ENCODE measurements at places on chromosomes 13 and 19.

- DNase-seq: peak; percentile 96
- no peaks in the 10 kb centered on the region for H3K27me3 ChIP-seq
- peak within 1 kb of the TSS; percentile 99 for H3K27ac ChIP-seq
- no peaks in the 10 kb centered on the region for H3K36me3 ChIP-seq
- H3K4me1 ChIP-seq: no peaks in the 10 kb centered on the region
Measured at GRCh38 chr13:29850213-29850898, at the start of gene UBL3. UBL3 (minus strand) TSS chr13:29850617; CDS start chr13:29849538, 1,079 bp downstream.

DNA sequence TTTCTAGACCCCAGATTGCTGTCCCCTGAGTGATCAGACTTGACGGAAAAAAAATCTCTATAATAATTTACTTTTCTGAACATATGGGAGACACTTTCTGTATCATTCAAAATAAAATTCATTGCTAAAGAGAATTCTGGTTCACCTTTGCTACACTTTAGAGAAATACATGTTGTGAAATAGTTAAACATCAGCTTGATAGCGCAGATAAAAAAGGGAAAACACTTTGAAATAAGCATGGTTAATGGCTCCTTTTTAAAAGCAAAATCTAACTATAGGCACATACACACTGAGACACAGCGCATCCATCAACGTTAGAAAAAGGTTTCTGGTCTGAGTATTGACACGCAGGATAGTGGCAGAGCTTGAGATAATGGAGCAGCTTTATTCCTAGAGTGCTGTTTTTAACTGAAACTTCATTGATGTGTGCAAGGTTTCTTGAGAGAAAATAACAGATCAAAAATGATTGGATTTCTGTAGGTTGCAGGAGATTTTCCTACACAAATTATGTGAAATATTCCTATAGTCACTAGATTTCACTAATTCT, 341.2 kb downstream of the MZT1 start:
- no peak overlapping the region for H3K27ac ChIP-seq
- H3K4me1 ChIP-seq: no peaks in the 10 kb centered on the region
- no peaks in the 10 kb centered on the region for H3K27me3 ChIP-seq
- H3K36me3 ChIP-seq: no peaks in the 10 kb centered on the region

GRCh38 chr13:48251611-48252081, 18.6 kb downstream of the ITM2B start:
- H3K4me3 ChIP-seq: no peak overlapping the region
- peak overlapping the region; percentile 43 for H3K27ac ChIP-seq

DNA sequence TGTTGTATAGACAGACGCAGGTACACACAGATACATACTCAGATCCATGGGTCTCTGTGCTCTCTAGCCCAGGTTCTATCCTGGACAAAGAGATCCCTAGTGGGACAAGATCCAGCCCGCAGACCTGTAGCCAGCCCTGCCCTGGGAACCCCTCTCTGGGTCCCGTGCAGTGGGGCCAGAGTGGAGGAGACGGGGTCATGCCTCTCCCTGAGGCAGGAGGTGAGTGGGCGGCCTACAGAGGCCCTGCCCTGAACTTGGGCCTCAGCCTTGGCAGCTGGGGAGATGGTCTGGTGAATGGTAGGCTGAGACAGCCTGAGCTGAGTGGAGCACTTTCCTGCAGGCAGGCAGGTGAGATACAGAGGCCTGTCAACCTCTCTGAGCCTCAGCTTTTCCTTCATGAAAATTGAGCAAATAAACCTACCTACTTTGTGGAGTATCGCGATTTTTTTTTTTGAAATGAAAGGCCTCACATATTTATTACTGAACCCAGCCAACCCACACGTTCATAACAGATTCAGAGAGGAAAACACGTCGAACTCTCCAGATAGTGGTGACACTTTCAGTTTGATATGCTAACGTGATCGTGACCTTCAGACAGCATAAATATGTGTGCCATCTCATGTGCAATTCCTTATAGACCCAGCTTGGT, 3.4 kb upstream of the JUND start:
- H3K27ac ChIP-seq: no peak overlapping the region
- H3K4me3 ChIP-seq: no peak overlapping the region
- H3K27me3 ChIP-seq: no peaks in the 10 kb centered on the region
- DNase-seq: no peak

DNA sequence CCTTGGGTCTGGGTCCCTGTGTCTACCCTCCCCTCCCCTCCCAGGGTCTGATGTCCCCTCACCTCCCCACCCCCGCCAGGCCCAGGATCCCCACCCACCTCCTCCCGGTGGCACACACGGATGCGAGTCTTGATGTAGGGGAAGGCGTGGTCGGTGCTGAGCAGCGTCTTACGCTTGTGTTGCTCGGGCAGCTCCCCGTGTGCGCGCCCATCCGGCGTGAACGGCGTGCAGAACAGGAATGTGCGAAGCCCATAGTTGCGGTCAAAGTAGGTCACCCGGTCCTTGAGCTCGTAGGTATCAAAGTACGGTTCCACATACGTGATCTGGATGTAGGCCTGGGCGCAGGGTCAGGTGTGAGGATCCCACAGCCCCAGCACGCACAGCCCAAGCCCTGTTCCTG, 4.4 kb upstream of the KANK2 start:
- H3K36me3 ChIP-seq: no peaks in the 10 kb centered on the region
- H3K27ac ChIP-seq: peak overlapping the region; percentile 99
- no peak for DNase-seq

GRCh38 chr19:41426952-41427646, at the start of gene B3GNT8:
B3GNT8 (minus strand) TSS chr19:41427374; CDS start chr19:41426778, 596 bp downstream.
- peaks cover 9% of the 10 kb centered on the region for H3K4me1 ChIP-seq
- no peaks in the 10 kb centered on the region for H3K36me3 ChIP-seq
- H3K4me3 ChIP-seq: peak within 1 kb of the TSS; percentile 44
- peak within 1 kb of the TSS; percentile 86 for H3K27ac ChIP-seq
- no peaks in the 10 kb centered on the region for H3K27me3 ChIP-seq
